ENCODE measurements at places on chromosomes 13 and 19. TPM values are rescaled to one million over a fixed set of nuclear protein-coding genes. Genes with fewer than 3 reads are reported as not detected.

The TMEM272 gene
- not detected for total RNA-seq

The PROZ gene
- not detected for total RNA-seq

The LINGO3 gene
- total RNA-seq: not detected

The LMTK3 gene
- total RNA-seq: 0.15 TPM

The SLITRK1 gene
- total RNA-seq: not detected

The GFY gene
- not detected for total RNA-seq

The GSX1 gene
- total RNA-seq: not detected

The ZNF134 gene
- 28.4 TPM for total RNA-seq

The KLK12 gene
- not detected for total RNA-seq

The CBARP gene
- 5.3 TPM for total RNA-seq

The AKT2 gene
- total RNA-seq: 143 TPM

The TRIP10 gene
- 57.6 TPM for total RNA-seq

The KANK3 gene
- 0.15 TPM for total RNA-seq

The HDGFL2 gene
- total RNA-seq: 64.4 TPM

The PNMA8A gene
- total RNA-seq: 2.5 TPM

The GJB2 gene
- 0.29 TPM for total RNA-seq

The OR7D2 gene
- total RNA-seq: not detected

The TEX26 gene
- total RNA-seq: 0.44 TPM

The ZSWIM4 gene
- 4.2 TPM for total RNA-seq

The FPR2 gene
- total RNA-seq: not detected

The ZNF320 gene
- total RNA-seq: 14.8 TPM

The C2CD4C gene
- total RNA-seq: 0.29 TPM

The FAM98C gene
- total RNA-seq: 11.9 TPM

The LIM2 gene
- total RNA-seq: not detected

The OR7C1 gene
- total RNA-seq: not detected

The IL4I1 gene
- 1.3 TPM for total RNA-seq

The FCER2 gene
- not detected for total RNA-seq

The LILRB3 gene
- not detected for total RNA-seq

The OLFM2 gene
- 4.1 TPM for total RNA-seq

The ICAM3 gene
- total RNA-seq: 7.0 TPM

The RGL3 gene
- 5.3 TPM for total RNA-seq

The KL gene
- total RNA-seq: 0.15 TPM

The LYPD3 gene
- total RNA-seq: 0.17 TPM

The CACNG8 gene
- 0.50 TPM for total RNA-seq

The COL4A2 gene
- total RNA-seq: 56.1 TPM

The SRRM5 gene
- total RNA-seq: 0.17 TPM

The ARHGAP45 gene
- total RNA-seq: 1.7 TPM

The INSL3 gene
- total RNA-seq: not detected

The SGTA gene
- 37.7 TPM for total RNA-seq

The IGSF23 gene
- 0.17 TPM for total RNA-seq

The KLK1 gene
- not detected for total RNA-seq

The FAM216B gene
- total RNA-seq: not detected

The ZNF507 gene
- 13.8 TPM for total RNA-seq

The ZNF285 gene
- total RNA-seq: 9.5 TPM

The ZNF776 gene
- total RNA-seq: 12.4 TPM

The PVR gene
- total RNA-seq: 43.5 TPM

The SH3GL1 gene
- total RNA-seq: 51.3 TPM

Measured in smooth muscle cell of trachea (primary cell).